ENCODE measurements at places on chromosomes 3 and 15.

DNA sequence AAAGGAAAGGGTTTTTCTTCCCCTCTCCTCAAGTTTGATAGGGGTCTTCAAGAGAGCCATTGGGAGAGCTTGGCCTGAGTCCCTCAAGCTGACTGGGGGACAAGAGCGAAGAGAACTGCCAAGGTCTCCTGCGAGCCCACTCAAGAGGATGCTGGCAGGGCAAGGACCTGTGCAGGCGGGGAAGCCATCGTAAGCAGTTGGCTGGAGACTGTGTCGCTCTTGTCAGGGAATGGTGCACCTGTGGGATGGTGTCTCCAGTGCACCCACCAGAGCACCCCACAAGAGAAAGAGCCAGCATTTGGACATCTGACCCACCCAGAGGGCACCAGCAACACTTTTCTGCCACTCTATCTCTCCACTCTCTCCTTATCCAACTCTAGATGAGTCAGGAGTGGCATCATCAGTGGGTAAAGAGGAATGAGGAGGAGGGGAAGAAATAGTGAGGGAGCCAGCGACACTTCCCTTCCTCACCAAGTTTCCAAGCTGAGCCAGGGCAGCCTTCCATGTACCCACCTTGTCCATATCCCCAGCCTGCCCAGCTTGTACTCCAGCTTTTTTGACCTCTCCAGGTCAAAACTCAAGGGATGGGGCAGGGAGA lies 13.6 kb upstream of the XIRP1 start:
- no peak for DNase-seq

DNA sequence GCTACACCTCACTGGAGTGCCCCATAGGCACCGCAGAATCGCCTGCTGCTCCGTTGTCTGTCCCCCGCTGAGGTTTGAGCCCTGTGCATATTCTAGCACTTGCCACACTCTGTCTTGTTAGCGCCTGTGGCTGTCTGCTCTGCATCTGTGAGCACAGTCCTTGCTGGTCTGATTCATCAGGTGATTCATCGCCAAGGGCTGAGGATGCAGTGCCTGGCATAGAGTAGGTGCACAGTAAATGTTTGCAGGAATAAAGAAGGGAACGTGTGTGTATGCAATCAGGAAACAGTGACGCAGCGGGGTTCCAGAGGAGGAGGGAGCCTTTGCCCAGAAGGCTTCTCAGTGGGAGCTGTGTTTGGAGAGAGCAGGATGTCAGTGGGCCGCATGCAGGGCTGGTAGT lies 124.0 kb upstream of the PLXNA1 start:
- DNase-seq: peak; percentile 64

DNA sequence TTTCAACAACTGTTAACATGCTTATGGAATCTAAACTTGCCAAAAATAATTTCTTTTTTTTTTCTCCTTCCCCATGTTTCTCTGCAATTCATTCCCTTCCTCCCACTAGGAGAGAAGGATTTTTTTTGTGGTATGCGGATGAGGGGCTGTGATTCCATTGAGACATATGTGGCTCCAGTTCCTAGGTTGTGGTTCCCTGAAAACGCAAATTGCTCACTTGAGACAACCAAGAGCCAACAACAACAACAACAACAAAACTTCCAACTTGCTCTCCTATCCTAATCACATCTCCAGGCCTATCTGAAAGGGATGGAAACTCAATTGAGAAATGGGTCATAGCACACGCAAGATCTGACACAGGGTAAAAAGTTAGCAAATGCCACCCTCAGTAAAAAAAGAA lies 406.5 kb upstream of the TGFBR2 start:
- DNase-seq: peak; percentile 49

DNA sequence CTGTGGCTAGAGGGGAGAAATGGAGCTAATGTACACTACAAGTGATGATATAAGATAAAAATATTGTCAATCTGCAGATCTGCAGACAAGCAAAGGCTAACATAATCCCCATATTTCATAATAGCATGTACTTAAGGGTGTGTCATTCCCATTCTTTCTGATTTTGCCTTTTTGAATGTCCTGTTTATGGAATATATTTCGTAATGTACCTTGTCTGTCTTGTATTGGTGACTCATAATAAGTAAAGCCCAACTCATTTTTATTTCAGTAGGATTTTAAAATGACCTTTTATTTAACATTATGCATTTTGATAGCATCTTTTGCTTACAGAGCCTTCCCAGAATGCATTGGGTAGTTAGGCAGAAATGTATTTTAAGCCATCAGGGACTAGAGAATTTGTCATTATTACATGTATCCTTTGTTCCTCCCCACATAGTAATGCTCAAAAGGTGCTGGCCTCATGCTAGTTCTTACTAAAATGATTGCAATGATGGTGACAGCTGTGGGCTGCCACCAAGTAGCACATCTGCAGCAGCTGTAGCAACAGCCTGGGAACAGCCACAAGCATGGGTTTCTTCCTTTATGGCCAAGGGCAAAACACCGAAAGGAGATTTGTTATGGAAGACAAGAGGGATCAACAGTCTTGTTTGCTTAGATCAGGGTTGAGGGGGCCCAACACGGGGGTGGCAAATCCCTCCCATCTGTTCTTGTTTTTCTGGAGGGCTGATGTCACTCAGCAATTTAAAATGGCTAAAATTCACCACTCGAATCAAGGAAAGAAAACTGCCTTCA lies 188.5 kb downstream of the CADPS start:
- DNase-seq: no peak
